ENCODE measurements at places on chromosomes 11 and 22.

DNA sequence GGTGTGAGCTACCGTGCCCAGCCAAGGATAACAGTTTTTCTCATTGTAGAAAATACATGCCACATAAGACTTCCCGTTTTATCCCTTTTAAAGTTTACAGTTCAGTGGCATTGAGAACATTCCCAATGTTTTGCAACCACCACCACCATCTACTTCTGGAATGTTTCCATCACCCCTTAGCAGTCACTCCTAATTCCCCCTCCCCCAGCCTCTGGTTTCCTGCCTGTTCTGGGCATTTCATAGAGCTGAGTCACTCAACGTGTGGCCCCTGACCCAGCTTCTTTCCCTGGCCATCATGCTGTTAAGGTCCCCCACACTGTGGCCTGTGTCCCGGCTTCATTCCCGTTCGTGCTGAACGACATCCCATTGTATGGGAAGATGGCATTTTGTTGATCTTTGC lies 30.7 kb downstream of the FGF4 start:
- DNase-seq: peak; percentile 67

- no peak for DNase-seq
These were observed 13.5 kb upstream of the ZNF74 start for GRCh38 chr22:20380486-20380885.

GRCh38 chr11:67371911-67372320 lies 1.5 kb downstream of the CLCF1 start:
- DNase-seq: no peak

- no peak for DNase-seq
These were observed 575.3 kb upstream of the B3GAT1 start for GRCh38 chr11:134987223-134987768.

- DNase-seq: peak; percentile 3
These were observed 78.5 kb downstream of the LUZP2 start for GRCh38 chr11:24575392-24575791.
